ENCODE measurements at places on chromosomes 7 and 10. TPM values are rescaled to one million over a fixed set of nuclear protein-coding genes. Genes with fewer than 3 reads are reported as not detected.

Gene ZNF804B
- not detected for total RNA-seq

Gene PSTK
- total RNA-seq: 6.7 TPM

Gene PDE6C
- not detected for total RNA-seq

Gene HYAL4
- total RNA-seq: not detected

Gene ASB10
- total RNA-seq: not detected

Gene CYP26C1
- total RNA-seq: under 0.01 TPM

Gene SEMA3E
- 0.38 TPM for total RNA-seq

Gene CAMK1D
- total RNA-seq: 2.8 TPM

Gene STEAP4
- total RNA-seq: 0.19 TPM

Gene EGR2
- total RNA-seq: 0.58 TPM

Gene ADIRF
- 69.4 TPM for total RNA-seq

Gene HHEX
- total RNA-seq: 7.1 TPM

Gene ITPRID1
- total RNA-seq: not detected
